ENCODE measurements at places on chromosomes 12 and 14.
A peak's percentile ranks its signal among the peaks of the same experiment; 100 is the strongest.

GRCh38 chr14:34355584-34356263, 106.3 kb downstream of the SPTSSA start:
- no peak for DNase-seq

DNA sequence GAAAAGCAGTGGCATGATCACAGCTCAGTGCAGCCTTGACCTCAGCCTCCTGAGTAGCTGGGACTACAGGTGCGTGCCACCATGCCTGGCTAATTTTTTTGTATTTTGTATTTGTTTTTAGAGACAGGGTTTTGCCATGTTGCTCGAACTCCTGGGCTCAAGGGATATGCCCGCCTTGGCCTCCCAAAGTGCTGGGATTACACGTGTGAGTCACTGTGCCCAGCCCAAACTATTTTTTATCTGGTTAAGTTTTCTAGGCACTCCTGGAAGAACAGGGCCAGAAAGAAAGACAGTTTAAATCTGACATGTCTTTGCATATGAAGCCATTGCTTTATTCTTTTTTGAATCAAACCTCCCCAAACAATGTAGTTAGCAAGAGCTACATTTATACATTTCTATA, 27.5 kb upstream of the PTGR2 start:
- no peak for DNase-seq

- no peak for DNase-seq
Measured at GRCh38 chr12:46560089-46560488, 187.5 kb upstream of the SLC38A2 start.

- DNase-seq, result no peak
Measured at GRCh38 chr14:93511001-93511400, 80.3 kb downstream of the UNC79 start.

DNA sequence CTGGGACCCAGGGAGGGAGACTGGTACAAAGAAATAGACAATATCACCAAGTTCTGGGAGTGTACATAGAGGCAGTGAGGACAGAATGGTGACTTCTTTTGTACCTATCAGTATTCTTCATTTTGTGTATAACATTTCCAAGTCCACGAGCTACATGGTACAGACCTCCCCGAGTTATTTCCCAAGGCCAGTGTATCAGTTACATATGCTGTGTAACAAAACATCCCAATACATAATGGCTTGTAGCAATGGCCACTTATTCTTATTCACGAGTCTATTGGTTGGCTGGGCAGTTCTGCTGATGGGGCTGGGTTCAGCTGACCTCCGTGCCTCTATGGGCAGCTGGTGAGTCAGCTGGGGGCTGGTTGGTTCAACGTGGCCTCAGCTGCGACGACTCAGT, 98.7 kb upstream of the RFLNA start:
- no peak for DNase-seq

DNA sequence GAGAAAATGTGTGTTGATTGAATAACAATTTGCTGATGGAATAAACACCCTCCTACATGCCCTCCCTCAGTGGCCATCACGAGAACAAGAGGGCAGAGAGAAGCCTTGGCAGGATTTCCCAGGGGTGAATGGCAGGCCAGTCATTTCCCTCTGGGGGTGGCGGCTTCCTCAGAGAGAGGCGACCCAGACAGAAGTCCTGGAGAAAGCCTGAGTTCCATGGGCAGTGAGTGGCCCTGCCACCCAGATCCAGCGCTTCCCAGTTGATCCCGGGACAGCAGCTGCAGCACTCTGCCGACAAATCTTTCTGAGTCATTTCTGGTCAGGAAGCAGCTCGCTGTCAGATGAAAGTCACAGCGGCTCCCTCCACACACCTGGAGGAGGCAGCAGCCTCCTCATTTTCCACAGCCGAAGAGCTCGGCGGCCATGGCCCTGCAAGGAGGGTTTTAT, 123.0 kb downstream of the SCARB1 start:
- DNase-seq, result no peak

DNA sequence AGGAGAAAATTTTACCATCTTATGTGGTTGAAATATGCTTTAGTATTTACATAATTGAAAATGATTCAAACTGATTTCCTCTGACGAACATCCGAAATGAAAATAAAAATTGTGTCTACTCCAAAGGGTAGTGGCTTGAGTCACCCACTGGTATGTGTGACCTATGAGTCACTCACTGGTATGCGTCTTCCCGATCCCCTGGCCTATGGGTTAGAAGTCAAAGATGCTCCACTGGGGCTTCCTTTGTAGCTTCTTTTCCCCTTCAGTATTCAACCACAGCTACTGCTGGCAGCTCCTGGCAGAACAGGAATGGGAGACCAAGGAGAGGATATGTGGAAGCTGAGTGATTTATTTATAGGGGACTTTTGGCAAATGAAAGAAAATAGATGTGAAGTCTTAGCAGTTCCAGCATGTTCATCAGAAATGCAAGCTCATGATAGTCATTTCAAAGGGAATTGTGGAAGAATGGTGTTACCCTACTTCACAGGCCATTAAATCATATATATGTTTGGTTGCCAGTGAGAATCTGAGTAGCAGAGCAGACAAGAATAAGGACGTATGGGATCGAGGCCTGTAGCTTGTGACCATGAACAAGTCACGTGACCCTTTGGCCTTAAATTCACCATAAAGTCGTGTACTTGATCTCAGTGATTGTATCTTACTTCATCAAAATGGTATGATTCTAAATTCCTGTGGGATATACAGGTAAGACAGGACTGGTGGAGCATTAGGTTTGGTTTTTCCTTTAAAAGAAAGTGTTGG, 108.3 kb downstream of the CRADD start:
- no peak for DNase-seq

DNA sequence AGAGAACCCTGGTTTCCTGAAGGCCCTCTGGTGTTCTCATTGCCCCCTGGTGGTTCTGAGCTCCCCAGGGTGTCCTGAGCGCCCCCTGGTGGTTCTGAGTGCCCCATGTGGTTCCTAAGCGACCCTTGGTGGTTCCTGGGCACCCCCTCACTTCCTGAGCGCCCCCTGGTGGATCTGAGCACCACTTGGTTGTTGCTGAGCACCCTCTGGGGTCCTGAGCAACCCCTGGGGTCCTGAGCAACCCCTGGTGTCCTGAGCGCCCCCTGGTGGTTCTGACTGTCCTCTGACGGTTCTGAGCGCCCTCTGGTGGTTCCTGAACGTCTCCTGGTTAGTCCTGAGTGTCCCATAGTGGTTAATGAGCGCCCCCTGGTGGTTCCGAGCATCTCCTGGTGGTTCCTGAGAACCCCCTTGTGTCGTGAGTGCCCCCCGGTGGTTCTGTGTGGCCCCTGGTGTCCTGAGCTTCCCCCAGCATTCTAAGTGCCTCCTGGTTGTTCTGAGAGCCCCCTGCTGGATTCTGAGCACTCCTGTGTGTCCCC, 568.3 kb downstream of the TMEM121 start:
- DNase-seq, result no peak

- peak; percentile 78 for DNase-seq
Measured at GRCh38 chr12:124992874-124993625, 395 bp upstream of the BRI3BP start.

DNA sequence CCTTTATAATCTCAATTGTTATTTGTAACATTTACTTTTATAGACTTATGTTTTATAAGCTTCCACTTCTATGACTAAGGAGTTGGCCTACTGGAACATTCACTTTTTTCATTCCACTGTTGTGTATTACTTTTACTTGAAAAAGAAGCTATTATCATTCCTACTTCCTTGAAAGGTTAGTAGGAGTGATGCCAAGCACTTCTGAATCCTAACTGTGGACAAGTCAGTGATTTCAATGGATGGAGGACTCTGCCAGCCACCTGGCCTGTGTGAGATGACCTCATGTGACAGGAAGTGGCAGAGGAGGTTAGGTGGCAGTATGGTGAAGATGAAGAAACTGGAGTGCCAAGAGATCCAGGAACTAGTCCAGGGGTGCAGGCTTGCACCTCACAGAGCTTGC, 46.0 kb downstream of the TECPR2 start:
- no peak for DNase-seq

DNA sequence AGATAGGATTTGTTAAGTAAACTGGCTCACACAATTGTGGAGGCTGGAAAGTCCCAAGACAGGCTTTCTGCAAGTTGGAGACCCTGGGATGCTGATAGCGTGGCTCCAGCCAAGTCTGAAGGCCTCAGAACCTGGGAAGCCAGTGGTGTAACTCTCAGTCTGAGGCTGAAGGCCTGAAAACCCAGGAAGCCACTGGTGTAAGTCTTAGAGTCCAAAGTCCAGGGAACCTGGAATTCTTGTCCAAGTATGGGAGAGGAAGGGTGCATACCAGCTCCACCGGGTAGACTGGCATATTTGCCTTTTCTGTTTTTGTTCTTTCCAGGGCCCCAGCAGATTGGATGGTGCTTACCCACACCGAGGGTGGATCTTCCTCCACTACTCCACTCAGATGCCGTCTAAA, 18.1 kb downstream of the GMFB start:
- no peak for DNase-seq

- no peak for DNase-seq
Measured at GRCh38 chr12:55771736-55772135, 28.8 kb downstream of the GDF11 start.

- DNase-seq, result no peak
Measured at GRCh38 chr12:121295116-121295745, 1.3 kb downstream of the CAMKK2 start.

- DNase-seq, result no peak
Measured at GRCh38 chr12:29702972-29703371, 80.8 kb downstream of the TMTC1 start.

GRCh38 chr12:57218030-57218853, 1.6 kb downstream of the NXPH4 start:
- no peak for DNase-seq

GRCh38 chr12:122997343-122998250, 17.1 kb downstream of the ARL6IP4 start:
- no peak for DNase-seq

GRCh38 chr12:29882846-29883245, 99.1 kb upstream of the TMTC1 start:
- no peak for DNase-seq

- DNase-seq, result no peak
Measured at GRCh38 chr14:32950584-32950983, 11.9 kb downstream of the NPAS3 start.

- DNase-seq, result no peak
Measured at GRCh38 chr12:123762715-123763052, 583 bp downstream of the DNAH10 start.

- DNase-seq, result no peak
Measured at GRCh38 chr14:102140027-102140749, 491 bp downstream of the WDR20 start.
